ENCODE measurements at places on chromosomes 11 and 22.

- no peak for DNase-seq
Observed at GRCh38 chr11:15645201-15645600, 530.5 kb downstream of the INSC start.

DNA sequence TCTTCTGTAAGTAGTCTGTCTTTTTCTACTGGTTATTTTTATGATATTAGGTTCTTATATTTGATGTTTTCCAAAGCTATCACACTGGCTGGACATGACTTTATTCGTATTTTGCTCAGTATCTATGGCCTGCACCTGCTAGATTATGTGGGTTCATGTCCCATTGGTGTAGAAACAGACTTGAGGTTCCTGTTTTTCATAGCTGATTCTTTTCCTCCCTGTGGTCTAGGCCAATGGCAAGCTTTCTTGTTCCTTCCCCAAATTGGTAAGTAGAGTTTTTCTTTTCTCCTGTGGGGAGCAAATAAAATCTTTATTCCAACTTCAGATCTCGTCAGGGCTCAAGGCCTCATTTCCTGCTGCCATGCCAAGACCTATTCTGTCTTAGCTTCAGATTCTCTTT lies 30.2 kb upstream of the SWAP70 start:
- DNase-seq, result no peak

GRCh38 chr11:75874684-75875341 lies 59.8 kb downstream of the UVRAG start:
- DNase-seq, result no peak

- peak; percentile 41 for DNase-seq
Observed at GRCh38 chr22:50530877-50531545, 1.2 kb upstream of the TYMP start.
